ENCODE measurements at places on chromosomes 3 and 15. TPM values are rescaled to one million over a fixed set of nuclear protein-coding genes. Genes with fewer than 3 reads are reported as not detected.

Gene TUSC7
- not detected for total RNA-seq

- DNase-seq: no peak
These were observed 271.8 kb downstream of the MECOM start for GRCh38 chr3:169391672-169392071.

DNA sequence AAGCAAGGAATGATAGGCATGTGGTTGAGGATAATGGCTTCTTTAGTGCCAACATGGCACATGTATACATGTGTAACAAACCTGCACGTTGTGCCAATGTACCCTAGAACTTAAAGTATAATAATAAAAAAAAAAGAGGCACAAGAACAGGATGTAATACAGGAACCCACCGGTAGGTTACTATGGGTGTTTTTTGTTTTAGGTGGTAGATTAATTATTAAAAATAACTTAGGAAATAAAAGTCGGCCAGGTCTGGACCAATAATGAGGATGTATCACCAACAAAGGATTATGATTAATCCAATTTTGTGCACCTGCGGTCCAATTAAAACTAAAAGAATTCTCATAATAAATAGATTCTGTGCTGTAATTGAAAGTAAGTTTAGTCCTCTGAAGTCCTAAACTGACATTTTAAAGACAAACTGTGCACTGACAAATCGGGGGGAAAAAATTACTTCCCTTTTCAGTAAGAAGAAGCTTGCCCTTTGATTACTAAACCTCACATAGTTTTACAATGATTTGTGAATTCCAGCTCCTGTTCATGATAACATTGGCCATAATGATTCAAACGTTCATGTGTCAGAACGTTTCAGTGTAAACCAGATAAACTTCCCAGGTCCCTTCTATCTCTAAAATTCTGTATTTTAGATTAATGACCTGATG lies 62.2 kb downstream of the CASR start:
- DNase-seq: no peak

DNA sequence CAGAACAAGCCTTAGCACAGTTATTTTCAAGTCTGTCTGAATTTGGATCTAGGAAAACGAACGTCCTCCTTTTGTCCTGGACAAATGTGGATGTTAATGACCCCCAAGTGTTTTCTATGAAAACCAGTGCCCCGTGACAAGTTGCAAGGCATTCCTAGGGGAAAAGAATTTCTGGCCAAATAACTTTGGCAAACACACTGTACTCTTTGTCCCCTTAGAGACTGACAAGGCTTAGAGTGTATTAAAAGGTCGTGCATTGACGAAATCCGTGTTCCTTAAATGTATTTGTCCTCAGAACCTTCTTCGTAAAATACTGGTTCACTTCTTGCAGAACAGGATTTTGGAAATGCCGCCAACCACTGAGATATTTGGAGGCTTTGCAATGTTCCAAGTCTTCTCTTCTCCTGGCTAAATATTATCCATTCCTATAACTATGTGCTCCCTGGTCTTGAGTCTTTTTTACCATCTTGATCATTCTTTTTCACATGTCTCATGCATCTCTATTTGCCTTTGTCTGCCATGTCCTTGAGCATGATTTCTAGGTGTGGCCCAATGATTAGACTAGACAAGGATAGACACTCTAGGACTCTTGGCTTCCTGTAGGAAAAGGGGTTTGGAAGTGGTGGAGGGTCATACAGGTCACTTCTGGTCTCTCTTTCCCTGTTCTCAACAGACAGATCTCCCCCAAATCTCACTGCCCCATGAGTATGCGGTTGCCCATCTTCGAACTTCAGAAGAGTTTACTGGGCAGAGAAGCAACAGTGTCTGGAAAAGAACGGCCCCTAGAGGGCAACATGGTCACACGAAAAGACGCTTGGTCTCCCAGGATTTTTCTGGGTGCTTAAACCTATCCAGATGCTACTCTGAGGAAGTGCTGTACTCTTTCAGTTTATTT lies 117.5 kb downstream of the EDEM1 start:
- DNase-seq: no peak

DNA sequence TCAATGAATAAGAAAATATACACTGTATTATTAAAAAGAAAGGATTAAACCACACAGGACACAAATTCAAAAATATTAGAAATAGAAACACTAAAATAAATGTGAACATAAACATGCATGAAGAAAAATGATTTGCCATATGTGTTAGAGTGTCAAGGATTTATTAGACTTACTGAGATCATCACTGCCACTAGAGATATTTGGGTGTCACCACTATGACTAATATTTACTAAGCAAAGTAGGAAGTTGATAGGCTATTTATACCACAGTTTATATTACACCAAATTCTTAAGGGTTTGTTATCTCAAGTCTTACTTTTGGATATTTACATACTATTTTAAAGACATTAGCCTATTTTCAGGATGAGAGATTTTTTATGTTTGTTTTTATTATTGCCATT lies 575.0 kb upstream of the SGO1 start:
- no peak for DNase-seq

GRCh38 chr15:67783303-67783702 lies 42.0 kb upstream of the SKOR1 start:
- no peak for DNase-seq
